ENCODE measurements at places on chromosomes 4 and X. TPM values are rescaled to one million over a fixed set of nuclear protein-coding genes. Genes with fewer than 3 reads are reported as not detected.

DNA sequence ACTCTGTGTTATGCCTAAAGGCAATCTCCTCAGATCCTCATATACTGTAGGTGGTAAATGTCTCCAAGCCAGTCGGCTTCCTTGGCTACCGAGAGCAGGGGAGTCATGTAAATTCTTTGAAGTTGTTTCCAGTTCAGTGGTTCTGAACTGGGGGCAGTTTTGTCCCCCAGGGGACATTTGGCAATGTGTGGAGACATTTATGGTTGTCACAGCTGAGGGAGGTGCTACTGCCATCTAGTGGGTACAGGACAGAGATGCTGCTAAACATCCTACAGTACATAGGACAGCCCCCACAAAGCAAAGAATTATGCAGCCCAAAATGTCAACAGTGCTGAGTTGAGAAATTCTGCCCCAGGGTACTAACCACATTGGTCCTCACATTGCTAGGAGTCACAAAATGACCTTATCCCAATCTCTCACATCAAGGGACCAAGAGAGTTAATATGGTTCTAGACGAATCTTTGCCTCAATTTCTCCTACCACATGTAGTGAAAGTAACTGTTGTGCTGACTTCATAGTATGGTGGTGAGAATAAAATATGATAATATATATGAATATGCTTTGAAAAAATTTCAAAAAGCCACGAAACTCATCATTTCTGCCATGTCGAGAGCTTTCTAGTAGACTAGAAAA, 104.4 kb upstream of the ARHGAP24 start:
- no peak overlapping the region for H3K27ac ChIP-seq
- H3K4me1 ChIP-seq: no peaks in the 10 kb centered on the region
- no peak overlapping the region for H3K4me3 ChIP-seq
- no peaks in the 10 kb centered on the region for H3K27me3 ChIP-seq
- no peaks in the 10 kb centered on the region for H3K36me3 ChIP-seq

GRCh38 chr4:11710453-11711093, 281.9 kb upstream of the HS3ST1 start:
- no peaks in the 10 kb centered on the region for H3K4me1 ChIP-seq
- H3K36me3 ChIP-seq: no peaks in the 10 kb centered on the region
- no peak for DNase-seq
- no peak overlapping the region for H3K4me3 ChIP-seq
- H3K27me3 ChIP-seq: no peaks in the 10 kb centered on the region

The MGAT4D gene
- not detected for total RNA-seq

The DAPP1 gene
- 10.1 TPM for total RNA-seq

DNA sequence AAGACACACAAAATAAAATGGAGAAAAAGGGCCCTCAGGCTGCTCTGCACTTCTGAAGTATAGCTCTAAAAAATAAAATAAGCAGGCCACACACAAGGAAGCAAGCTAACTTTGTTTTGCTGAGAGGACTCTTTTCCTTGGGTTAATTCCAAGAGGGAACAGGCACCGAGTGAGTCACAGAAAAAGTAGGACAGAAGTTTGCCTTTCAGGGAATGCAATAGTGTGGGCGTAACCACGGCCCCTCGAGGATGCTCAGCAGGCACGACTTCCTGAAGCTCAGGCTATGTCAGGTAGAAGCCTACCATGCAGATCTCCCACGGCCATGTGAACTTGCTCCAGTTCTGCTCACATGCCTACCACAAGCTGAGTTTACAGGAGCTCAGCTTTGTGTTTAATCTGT, 22.1 kb downstream of the PPP1R2C start:
- H3K27ac ChIP-seq: no peak overlapping the region
- H3K27me3 ChIP-seq: no peaks in the 10 kb centered on the region
- no peak overlapping the region for H3K4me3 ChIP-seq

DNA sequence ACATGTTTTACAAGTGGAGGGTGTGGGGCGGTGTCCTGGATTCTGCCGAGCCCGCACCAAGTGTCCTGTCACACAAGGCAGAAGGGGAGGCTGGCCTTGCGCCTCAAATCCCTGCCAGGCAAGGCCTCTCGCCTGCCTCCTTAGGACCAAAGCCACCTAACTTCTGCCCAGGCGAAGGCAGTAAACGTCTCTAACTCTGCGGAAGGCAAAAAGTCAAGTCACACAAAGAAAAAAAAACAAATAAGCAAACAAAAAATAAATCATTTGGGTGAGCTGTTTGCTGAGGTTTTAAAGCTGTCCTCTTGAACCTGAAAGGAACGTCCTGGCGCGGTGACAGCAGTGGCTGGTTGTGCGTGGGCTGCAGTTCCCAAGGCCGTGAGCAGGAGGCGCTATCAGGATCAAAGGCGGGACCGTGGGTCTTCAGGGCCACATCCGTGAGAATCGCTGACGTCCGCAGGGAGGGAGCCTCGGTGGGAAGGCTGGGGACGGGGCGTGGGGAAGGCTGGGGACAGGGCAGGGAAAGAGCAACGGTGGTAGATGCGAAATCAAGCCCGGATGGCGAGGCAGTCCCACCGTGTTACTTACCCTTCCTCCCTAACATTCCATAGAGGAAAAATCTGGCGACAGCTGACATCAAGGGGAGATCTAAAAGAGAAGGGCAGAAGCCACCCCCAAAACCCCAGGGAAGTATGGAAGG, 99.1 kb downstream of the TRAPPC11 start:
- peak; percentile 55 for DNase-seq
- H3K27me3 ChIP-seq: no peaks in the 10 kb centered on the region
- H3K4me1 ChIP-seq: no peaks in the 10 kb centered on the region

The RNF113A gene
- 13.3 TPM for total RNA-seq

DNA sequence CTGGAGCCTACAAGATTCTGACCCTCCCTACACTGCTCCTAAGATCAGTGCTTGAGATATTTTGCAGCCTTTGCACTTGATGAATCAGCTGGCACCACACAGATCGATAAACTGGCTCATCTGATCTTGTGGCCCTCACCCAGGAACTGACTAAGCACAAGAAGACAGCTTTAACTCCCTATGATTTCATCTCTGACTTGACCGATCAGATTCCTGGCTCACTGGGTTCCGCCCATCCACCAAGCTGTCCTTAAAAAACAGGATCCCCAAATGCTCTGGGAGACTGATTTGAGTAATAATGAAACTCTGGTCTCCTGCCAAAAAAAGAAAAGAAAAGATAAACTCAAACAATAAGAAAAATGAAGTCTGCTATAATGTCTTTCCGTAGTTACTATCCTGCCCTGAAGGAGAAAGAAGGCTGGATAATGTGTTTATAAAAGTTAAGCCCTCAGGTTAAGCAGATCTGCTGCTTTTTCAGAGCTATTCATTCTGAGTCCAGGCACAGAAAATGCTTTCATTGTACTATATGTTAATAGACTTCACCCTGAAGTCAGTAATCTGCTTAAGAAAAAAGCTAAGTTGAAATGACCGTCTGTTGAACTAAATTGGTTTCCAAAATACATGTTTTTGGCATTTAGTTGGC, 795.2 kb downstream of the TRIML1 start:
- H3K36me3 ChIP-seq: no peaks in the 10 kb centered on the region
- H3K4me1 ChIP-seq: no peaks in the 10 kb centered on the region
- H3K4me3 ChIP-seq: no peak overlapping the region
- no peak overlapping the region for H3K27ac ChIP-seq
- no peaks in the 10 kb centered on the region for H3K27me3 ChIP-seq
- no peak for DNase-seq

- no peak overlapping the region for H3K4me3 ChIP-seq
- H3K36me3 ChIP-seq: no peaks in the 10 kb centered on the region
- no peaks in the 10 kb centered on the region for H3K4me1 ChIP-seq
- DNase-seq: no peak
Observed at GRCh38 chr4:159677521-159677920, 574.6 kb downstream of the RAPGEF2 start.

DNA sequence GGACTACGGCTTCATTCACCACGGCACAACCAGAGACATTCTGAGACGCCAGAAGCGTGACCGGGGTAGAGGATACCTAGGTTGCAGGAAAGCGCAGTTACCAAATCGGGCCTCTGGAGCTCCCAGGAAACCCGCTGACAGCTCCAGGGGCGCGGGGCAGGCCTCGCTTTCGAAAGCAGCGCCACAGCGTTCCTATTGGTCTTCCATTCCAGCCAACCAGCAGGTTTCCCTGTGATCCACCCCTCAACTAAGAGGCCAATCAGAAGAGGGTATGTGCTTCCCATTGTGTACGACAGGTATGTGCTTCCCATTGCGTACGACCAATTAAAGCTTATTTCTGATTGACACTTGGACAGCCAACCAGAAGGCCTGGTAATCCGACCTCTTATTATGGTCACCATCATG, 14.9 kb downstream of the SNX12 start:
- no peak overlapping the region for H3K4me3 ChIP-seq
- peak; percentile 74 for DNase-seq
- no peak overlapping the region for H3K27ac ChIP-seq
- H3K27me3 ChIP-seq: no peaks in the 10 kb centered on the region
- H3K4me1 ChIP-seq: no peaks in the 10 kb centered on the region

GRCh38 chr4:24589448-24589847, 5.1 kb upstream of the DHX15 start:
- no peaks in the 10 kb centered on the region for H3K4me1 ChIP-seq
- no peak overlapping the region for H3K4me3 ChIP-seq
- no peaks in the 10 kb centered on the region for H3K36me3 ChIP-seq
- DNase-seq: no peak
- H3K27ac ChIP-seq: no peak overlapping the region

The ARMCX1 gene
- 15.6 TPM for total RNA-seq

- DNase-seq: no peak
- no peaks in the 10 kb centered on the region for H3K4me1 ChIP-seq
- no peak overlapping the region for H3K4me3 ChIP-seq
- H3K36me3 ChIP-seq: no peaks in the 10 kb centered on the region
Observed at GRCh38 chr4:123651536-123652180, 255.1 kb downstream of the SPRY1 start.

DNA sequence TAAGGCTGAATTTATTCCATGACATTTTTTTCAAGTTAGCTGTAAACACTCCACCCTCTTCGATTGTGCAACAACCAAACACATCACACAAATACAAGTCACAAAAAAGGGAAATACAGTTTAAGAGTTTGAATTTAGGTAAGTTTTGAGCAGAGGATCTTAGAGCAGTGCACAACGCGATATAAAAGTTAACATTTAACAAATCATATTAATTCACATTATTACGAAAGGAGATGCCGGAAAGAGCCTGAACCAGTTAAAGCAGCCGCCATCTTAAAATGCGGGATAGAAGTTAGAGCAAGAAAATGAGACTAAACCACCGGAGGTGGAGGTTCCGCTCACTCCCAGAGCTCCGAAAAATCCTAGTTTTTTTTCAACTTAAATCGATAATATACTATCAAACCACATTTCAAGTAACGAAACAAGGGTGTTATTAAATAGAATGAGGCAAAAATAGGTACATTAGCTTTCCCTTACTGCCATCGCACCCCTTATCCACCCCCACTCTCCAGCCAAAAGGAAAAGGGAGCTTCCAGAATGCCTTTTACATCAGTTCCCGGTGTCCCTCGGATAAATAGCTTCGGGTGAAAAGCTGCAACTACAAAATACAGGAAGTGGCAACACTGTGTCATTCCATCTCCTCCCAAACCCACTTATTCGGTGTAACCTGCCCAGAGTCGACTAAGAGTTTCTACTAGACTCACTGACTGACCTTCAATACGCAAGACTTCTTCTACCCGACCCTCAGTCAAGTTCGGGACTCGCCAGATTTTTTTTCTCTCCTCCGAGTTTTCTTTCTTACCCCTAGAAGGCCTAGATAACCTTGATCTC, 1.9 kb downstream of the UBE2D3 start:
- no peaks in the 10 kb centered on the region for H3K27me3 ChIP-seq
- peak overlapping the region; percentile 97 for H3K4me3 ChIP-seq
- peaks cover 3% of the 10 kb centered on the region for H3K36me3 ChIP-seq

- no peaks in the 10 kb centered on the region for H3K27me3 ChIP-seq
- peaks cover 5% of the 10 kb centered on the region for H3K36me3 ChIP-seq
- peaks cover 21% of the 10 kb centered on the region for H3K4me1 ChIP-seq
- peak overlapping the region; percentile 47 for H3K4me3 ChIP-seq
- H3K27ac ChIP-seq: peak overlapping the region; percentile 88
Observed at GRCh38 chrX:65671966-65672365, 4.5 kb downstream of the MSN start.

The JCHAIN gene
- total RNA-seq: 355 TPM

The ADGRG4 gene
- 0.13 TPM for total RNA-seq

The TMPRSS11F gene
- not detected for total RNA-seq
